AG08396 (cell line): ENCODE measurements at places on chromosomes 4 and X.

- DNase-seq, result no peak
Observed at GRCh38 chr4:36304138-36304681, 22.8 kb downstream of the DTHD1 start.

- DNase-seq, result no peak
Observed at GRCh38 chr4:152776352-152776751, 3.2 kb downstream of the TIGD4 start.

GRCh38 chrX:68669871-68670270, 22.4 kb downstream of the STARD8 start:
- DNase-seq, result no peak

- DNase-seq, result no peak
Observed at GRCh38 chr4:181874602-181875001, 368.6 kb upstream of the TENM3 start.

GRCh38 chr4:25795566-25796454, 67.0 kb downstream of the SEL1L3 start:
- peak; percentile 82 for DNase-seq

DNA sequence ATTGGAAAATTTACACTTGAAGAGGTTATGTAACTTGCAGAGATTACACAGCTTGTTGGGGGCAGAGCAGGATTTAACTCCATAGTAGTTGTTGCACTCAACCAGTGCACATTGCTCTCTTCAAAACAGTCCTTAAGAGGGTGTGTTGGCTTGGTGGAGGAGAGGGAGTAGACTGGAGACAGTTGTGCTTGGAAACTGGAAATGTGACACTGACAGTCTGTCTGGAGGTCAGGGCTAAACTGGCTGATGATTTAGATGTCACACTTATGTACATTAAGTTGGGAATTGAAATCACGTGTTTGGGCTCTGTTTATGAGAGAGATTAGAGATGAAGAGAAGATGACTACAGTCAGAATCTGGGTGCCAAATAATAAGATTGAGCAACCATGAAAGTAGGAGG, 32.9 kb downstream of the CCSER1 start:
- DNase-seq, result no peak
